ENCODE measurements at places on chromosomes 12 and 14.
A peak's percentile ranks its signal among the peaks of the same experiment; 100 is the strongest.

DNA sequence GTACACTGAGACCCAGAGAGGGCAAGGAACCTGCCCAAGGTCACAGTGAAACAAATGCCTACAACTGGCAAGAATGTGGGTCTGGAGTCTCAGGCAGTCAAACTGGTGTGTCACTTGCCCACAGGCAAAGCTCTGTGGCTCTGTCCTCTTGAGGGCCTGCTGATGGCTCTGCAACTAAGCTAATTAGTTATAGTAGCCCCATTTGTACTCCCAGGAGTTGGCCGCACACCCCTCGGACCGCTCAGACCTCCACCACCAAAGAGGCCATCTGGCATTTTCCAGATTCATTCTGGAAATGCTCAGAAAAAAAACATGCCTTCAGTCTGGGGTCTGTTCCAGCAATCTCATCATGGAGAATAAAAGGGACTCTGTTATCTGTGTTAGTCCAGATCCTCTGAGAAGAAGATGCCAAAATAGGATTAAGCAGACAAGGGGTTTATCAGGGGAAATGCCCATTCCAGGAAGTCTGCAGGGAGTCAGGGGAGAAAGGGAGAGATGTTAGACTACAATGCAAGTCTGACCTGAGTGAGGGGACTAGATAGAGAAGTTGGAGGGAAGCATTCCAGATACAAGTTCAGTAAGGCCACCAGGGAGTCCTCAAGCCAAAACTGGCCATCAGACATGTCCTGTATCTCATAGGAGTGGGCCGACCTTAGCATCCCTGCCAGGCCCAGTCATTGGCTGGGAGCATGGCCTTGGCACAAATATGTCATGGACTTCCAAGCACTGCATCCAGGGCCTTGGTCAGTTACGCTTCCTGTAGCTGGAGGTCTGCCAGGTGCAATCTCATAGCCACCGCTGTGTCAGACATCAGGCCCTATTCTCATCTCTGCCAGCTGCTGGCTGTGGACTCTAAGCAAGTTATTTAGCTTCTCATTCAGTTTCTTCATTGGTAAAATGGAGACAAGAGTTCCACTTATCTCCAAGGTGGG lies 15.4 kb upstream of the OAS1 start:
- DNase-seq: peak; percentile 62

- no peak for DNase-seq
These were observed 68.7 kb downstream of the SERPINA3 start for GRCh38 chr14:94680862-94681288.

DNA sequence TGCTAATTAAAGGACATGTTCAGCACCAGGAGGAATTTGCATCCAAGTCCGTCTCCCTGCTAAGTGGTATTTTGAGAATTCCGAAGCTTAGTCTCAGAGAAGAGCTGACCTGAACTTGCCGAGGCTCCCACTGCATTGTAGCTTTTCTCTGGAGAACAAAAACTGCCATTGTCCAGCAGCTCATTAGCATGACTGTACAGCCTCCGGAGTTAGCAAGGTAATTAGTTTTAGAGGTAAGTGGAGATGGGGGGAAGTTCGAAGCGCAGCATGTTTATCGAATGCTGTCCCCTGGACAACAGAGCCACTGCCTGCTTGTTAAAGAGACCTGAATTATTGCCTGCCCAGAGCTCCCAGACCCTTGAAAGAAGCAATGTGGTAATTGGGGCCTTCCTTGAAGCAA lies 160.3 kb upstream of the PELI2 start:
- no peak for DNase-seq

DNA sequence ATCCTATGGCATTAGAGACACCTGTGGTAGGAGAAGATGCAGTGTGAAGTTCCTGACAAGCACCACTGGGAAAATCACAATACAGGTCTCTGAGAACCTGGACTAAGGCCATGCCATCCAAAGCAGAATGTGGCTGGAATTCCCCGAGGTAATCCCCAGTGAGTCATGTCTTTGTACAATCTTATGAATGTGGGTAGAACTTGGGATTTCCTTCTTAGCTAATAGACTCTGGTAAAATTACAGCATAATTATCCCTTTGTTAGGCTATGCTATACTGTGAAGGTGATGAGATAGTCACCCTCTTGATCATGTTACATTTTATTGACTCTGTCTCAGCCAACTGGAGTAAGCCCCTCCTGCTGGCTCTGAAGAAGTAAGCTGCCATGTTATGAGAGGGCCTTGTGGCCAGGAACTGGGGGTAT lies 224.3 kb upstream of the DCN start:
- no peak for DNase-seq

- no peak for DNase-seq
These were observed 102.7 kb downstream of the ST8SIA1 start for GRCh38 chr12:22231836-22232235.

DNA sequence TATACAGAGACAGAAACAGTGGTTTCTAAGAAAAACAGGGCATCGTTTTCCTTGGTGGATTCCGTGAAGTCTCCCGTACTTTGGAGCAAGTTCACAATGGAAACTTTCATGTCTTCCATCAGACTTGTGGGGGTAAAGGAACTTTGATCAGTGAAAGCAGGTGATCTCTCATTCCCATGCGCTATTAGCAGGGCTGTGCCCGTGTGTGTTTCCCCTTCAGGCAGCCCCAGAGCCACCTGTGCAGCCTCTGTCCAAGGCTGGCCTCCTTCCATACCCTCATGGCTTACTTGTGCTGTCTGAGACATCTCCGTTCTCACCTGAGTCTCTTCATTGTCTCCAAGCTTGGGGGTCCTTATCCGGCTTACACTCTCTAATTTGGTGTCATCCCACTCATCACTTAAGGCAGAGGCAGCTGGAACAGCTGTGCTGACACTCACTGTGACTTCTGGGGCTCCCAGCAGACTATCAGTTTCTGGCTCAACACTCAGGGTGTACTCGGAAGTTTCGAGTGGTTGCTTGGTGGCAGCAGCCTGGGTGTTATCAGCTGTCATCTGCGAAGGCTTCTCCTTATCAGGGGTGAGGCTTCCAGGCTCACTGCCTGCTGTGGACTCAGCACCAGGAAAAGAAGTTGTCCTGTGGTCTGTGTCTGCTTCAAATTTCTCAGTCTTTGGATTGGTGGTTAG lies 13.8 kb downstream of the ARMH4 start:
- no peak for DNase-seq

DNA sequence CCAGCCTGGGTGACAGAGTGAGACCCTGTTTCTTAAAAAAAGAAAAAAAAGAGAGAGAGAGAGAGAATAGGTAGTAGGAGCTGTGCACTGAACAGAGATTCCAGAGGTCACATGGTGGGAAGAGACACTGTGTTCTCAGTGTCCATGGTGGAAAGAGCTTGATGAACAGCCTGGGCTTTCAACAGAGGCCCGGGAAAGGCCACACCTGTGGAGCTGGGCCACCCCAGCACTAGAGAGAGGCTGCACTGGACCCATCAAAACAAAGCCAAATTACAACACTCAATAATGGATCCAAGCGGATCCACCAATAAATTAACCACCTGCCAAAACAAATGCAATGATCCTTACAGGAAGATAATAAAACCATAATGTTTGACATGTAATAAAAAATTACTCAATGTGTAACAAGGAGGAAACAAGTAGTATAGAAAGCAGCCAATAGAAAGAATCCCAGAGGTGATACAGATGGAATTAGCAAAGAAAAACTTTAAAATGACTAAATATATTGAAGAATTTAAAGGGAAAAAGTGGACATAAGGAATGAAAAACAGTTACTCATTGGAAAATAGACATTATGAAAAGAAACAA lies 44.8 kb upstream of the BCL2L14 start:
- no peak for DNase-seq

- DNase-seq: peak; percentile 56
These were observed 43.9 kb downstream of the CCDC88C start for GRCh38 chr14:91373591-91374254.

DNA sequence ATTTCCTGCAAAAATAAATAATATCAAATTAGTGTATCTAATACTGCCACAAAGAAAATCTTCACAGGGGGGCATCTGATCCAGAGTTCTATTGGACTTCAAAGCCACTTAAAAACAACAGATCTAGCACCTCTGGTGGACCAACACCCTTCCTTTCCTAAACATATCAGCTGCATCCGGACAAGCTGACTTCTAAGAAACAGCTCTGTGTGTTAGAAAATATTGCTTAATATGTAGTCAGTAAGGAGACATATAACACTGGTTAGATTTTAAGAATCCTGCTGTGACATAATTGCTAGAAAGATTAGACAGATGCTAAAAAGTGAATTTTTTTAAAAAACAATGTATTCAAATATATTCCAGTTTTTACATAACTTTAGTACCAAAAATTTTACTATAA lies 61.1 kb upstream of the PTPRB start:
- DNase-seq: peak; percentile 26

- no peak for DNase-seq
These were observed 949.2 kb downstream of the GALC start for GRCh38 chr14:87043667-87044200.

GRCh38 chr14:93752980-93753561 lies 35.2 kb downstream of the PRIMA1 start:
- DNase-seq: no peak

DNA sequence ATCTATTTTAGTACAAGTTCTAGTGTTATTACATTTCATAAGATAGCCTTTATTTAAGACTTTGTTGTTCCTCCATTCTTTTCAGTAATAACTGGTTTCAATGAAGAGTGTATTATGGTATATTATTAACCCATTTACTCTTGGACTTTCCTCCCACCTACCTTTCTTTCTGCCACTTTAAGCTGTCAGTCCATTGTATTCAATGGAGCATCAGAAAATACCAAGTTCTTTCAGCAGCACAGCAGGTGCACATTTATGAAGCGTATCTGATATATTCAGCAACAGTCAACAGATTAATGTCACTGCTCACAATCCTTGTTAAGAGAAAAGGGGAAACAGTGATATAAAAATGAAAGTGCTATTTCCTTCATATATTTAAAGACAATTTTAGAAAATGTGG lies 660.9 kb downstream of the C12orf50 start:
- no peak for DNase-seq

DNA sequence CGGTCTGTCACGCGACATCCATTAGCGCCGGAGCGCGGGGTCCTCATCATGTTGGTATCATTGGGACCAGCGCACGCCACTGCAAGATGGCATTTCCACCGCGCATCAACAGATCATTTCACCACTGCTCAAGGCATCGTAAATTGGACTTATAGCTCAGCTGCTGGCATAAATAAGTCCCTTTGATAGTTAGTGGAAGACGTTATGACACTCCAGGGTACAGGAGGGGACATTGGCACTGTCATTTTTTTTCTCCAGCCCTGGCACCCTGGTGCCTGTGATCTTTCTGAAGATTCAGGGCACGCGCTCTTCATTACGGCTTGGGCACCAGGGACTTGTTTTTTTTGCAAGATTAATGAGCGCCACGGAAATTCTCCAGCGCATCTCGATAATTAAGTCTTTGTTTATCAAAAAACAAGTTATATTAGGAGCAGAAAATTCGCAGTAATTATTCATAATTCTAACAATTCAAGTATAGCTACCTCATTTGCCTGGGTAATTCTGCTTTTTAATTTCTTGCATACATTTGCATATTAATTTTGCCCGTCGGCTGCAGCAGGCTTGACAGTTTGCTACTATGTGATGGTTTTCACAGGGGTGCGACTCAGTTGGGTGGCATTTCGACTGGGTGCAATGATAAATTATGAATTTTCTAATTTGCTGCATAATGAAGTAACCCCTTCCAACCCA lies 167.7 kb downstream of the VRK1 start:
- no peak for DNase-seq

DNA sequence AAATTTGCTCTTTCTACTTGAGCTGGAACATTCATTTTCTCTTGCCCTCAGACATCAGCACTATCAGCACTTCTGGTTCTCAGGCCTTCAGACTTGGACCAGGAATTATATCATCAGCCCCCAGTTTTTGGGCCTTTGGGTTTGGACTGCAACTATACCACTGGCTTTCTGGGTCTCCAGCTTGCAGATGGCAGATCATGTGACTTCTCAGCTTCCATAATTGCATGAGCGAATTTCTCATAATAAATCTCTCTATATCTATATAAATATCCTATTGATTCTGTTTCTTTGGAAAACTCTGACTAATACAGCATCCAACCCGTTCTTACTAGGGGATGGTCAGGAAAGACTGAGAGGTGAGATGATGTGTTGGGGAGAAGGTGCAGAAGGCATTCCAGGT lies 22.4 kb upstream of the DYRK2 start:
- DNase-seq: no peak

DNA sequence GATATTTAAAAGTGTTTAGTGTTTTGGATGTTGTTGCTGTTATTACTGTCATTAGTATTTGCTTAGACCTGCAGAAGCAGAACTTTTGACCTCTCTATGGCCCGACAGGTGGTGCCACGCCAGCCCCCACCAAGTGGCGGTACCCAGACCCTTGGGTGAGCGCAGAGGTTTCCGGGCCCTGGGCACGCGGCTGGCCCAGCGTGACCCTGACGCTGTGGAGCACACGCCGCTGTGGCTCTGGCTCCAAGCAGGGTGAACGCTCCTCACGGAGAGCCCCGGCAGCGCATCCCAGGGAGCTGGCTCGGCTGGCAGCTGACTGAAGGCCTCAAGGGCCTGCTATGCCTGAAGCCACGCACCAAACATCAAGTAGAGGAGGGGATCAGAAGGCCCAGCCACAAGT lies 22.6 kb downstream of the SLC25A47 start:
- no peak for DNase-seq

DNA sequence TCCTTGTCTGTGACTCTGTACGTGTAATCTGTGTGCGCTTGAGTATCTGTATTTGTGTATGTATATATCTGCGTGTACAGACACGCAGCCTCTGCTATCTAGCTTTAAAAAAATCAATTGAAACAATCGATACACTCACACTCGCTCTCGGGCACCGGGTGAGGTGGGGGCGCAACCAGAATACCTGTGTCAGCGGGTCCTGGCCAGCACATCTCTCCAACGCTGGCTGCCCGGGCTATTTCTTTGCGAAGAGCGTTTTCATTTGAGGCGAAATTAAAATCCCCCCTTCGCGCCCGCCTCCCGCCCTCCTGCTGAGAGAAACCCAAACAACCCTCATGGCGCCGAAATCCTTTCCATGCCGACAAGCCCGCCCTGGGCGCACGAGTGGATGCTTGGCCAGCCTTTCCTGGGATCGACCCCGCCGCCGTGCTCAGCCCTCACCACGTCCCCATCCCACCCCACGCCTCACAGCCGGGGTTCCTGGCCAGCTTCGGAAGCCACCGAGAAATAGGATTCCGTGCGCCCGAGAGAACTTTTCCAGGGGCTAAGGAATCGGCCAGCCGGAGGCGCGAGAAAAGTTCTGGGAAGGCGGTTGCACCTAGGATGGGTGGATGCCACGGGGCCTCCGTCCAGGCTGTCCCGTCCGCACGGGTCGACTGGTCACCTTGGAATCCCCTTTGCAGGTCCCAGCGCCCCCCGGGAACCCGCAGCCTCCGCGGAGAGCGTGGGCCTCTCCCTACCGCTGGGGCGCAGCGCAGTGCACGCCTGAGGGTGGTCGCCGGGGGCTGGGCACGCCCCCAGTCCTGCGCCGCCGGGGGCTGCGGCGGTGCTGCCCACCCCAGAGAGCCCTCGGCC lies 1.0 kb downstream of the ZDHHC22 start:
- no peak for DNase-seq
